ENCODE measurements at places on chromosomes 1 and 21.

- no peak for DNase-seq
These were observed 16.8 kb downstream of the PTPRC start for GRCh38 chr1:198655459-198656121.

GRCh38 chr1:6212193-6212959 is 6.5 kb downstream of the RNF207 start:
- no peak for DNase-seq

GRCh38 chr1:22218618-22219250 is 75.8 kb upstream of the WNT4 start:
- no peak for DNase-seq

- DNase-seq: no peak
These were observed 68.8 kb downstream of the RPS6KC1 start for GRCh38 chr1:213119794-213120193.
